ENCODE measurements at places on chromosomes 11 and 22.
A peak's percentile ranks its signal among the peaks of the same experiment; 100 is the strongest.

DNA sequence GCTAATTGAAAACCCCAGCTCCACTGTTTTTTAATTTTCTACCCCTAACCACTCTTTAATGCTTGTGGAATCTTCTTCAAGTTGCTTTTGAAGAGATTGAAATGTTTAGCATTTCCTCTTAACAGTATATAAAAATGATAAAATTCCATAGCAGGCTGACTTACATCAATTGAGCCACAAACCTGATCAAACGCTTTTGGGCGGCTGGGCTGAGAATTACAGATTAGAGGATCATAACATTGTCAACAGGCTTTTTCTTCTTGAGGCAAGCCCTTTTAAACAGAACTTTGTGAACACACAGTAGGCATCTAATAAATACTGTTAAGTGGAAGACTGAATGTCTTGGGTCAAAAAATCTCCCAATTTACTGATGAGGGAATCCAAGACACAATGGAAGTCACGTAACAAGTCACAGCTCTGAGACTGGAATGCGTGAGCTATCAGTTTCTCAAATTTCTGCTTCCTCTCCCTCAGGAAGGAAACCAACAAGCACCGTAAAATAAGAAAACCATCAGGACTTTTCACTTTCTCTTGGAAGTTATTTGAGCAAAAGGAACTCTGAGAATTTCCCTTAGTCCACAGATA is 50.0 kb upstream of the CCDC89 start:
- DNase-seq, result no peak

DNA sequence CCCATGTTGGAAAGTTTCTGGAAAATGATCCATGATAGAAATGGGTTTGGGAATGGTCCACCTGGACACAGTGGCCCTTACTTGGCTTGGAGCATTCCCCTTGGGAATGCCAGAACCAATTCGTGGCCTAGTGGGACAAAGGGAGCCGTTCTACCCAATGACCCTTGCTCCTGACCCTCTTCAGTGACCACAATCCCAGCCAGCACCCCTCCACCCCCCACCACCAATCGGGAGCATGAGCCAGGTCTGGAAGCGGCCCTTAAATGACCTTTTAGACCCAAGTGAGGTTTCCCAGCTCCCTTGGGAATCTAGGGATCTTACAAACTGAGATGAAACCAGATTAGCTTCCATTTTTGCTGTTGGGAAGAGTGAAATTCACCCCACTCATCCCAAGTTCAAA is 51.3 kb upstream of the CDON start:
- DNase-seq, result no peak

DNA sequence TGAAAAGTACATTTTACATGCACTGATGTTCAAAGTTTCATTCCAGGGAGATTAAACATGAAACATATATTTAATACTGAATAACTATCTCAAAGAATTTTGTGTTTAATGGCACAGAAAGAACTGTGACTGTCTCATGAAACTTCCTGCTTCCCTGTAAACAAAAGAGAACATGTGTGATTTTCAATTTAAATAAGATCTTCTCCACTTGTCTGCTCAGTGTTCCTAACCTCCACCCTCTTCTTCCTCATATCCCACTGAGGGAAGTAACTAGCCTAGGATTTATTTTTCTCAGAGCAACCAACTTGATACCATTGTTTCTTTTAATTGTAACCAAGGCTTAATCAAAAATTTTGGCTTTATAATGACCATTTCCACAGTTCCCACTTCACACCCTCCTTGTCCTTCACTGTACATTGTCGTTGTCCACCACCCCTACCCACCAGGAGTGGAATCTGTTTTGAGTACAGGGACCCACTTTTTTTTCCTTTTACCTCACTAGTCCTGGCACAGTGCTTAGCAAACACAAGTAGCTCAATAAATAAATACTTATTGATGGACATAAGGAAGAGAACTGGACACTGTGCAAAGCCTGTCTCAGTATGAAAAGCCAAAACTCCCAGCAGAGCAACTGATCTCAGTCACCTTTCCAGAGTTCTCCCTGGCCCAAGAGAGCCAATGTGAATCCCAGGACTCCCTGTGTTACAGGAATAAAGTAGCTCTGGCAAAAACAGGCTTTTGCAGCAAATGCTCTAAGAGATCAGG is 4.2 kb downstream of the CPSF7 start:
- no peak for DNase-seq

DNA sequence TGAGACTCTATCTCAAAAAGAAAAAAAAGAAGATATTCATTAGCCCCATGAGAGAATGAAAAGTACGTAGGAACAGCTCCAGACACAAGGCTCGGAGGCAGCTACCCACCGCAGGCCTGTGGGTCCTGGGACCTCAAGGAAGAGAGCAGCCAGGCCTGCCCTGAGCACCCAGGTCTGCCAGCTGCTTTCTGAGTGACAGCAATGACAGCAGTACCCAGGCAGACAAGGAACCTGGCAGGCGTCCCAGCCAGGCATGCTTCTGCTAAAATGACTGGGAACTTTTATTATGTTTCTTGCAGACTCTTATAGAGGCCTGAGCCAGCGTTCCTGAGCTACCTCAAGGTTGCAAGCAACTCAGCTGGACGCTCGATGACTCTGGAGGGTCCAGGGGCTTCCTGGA is 31.6 kb downstream of the CPT1A start:
- DNase-seq, result no peak

DNA sequence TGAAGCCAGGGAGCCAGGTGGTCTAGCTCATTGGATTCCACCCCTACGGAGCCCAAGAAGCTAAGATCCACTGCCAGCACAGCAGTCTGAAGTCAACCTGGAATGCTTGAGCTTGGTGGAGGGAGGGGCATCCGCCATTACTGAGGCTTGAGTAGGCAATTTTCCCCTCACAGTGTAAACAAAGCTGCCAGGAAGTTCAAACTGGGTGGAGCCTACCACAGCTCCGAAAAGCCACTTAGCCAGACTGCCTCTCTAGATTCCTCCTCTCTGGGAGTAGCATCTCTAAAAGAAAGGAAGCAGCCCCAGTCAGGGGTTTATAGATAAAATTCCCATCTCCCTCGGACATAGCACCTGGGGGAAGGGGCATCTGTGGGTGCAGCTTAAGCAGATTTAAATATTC is 620.3 kb downstream of the NELL1 start:
- DNase-seq, result no peak

DNA sequence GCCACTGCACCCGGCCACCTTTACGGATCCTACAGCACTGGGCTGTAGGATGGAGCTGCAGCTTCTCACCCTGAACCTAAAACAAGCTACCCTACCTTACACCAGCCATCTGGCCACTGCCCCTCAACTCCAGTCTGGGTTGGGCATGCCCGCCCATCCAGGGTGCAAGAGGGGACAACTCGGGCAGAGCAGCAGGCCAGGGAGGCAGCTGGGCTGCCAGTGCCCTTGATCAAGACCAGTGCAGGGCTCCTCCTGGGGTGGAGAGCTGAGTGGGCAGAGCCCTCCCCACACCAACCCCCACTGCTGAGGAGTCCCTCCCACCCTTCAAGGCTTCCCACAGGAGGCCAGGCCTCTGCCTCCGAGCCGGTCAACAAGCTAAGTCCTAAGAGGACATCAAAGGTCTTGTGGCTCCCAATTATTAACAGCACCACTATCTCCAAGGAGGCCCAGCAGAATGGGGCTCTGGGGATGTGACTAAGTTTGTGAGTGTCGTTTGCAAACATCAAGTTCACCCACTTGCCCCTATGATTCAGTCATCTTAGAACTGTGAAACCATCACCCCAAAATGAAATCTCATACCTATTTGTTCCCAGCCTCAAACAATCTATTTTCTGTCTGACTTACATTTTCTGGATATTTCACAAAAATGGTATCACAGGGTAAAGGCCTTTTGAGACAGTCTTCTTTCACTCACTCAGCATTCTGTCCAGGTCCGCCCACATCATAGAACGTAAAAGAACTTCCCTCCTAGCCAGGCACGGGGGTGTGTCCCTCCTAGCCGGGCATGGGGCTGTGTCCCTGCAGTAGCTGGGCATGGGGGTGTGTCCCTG is 11.0 kb downstream of the GATD1 start:
- no peak for DNase-seq

GRCh38 chr11:20861322-20861721 is 191.9 kb downstream of the NELL1 start:
- no peak for DNase-seq

DNA sequence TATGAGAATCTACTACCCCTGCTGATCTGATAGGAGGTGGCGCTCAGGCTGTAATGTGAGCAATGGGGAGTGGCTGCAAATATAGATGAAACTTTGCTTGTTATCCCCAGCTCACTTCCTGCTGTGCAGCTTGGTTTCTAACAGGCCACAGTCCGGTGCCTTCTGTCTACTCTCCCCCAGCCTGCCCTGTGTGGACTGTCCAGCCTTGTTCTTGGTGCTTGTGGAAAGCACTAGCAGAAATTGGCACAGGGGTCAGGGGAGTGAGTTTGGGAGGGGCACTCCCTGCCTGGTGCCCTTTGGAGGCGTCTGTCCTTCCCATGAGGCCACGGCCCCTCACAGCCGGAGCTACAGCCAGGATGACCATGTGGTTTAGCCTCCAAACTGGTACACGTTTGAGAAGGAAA is 14.3 kb downstream of the MOV10L1 start:
- DNase-seq, result no peak

DNA sequence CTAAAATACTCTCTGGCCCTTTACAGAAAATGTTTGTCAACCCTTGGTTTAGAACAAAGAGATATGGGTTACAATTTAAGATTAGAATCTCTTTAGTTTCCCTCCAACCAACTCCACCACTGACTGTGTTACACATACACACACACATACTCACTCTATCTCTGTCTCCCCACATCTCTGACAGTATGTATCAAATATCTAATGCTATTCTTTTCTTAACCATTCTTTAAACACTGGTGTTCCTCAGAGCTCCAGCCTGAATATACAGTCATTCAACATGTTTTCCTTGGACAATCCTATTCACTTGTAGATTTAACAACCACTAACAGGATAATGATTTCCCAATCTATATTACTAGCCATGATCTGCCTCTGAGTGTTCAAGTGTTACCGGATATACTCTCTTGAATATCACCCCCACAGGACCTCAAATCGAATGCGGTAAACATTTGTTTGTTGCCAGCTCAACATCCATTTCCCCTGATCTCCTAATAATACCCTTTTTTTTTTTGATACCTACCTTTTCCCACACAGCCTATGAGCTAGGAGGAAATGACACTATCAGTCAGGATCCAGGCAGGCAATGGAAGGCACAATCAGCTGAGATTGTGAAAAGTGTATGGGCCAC is 6.1 kb downstream of the MPZL3 start:
- DNase-seq, result no peak

DNA sequence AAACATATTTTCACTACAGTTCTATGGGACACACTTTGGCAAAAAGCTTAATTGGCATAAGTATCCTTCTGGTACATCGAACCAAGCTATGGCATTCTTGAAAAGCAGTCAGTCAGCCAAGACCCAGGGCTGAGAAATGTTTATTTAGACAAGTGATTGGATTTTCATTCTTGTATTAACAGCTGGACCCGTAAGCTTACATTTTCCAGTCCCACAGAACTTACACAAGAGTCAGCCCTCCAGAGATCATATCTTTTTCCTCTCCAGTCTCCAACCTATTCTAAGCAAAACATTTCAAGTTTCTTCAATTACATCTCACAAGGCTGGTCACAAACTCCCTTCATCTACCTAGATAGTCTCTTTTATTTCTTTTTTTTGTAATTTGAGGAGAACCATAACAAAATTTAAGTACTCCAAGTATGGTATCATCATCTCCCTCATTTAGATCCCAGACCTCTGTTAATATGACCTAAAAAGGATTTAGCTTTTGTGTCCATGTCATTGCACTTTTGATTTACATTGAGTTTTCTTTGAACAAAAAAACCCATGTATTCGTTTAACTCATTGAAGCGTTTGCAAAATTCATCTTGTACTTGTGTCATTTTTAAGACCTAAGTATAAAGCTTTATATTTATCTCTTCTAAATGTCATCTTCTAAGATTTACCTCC is 67.9 kb upstream of the GRK3 start:
- DNase-seq, result peak; percentile 15

- no peak for DNase-seq
Observed at GRCh38 chr22:28348613-28349609, 330.7 kb downstream of the TTC28 start.

All from amniotic stem cell (primary cell).